ENCODE measurements at places on chromosomes 3 and 15.

DNA sequence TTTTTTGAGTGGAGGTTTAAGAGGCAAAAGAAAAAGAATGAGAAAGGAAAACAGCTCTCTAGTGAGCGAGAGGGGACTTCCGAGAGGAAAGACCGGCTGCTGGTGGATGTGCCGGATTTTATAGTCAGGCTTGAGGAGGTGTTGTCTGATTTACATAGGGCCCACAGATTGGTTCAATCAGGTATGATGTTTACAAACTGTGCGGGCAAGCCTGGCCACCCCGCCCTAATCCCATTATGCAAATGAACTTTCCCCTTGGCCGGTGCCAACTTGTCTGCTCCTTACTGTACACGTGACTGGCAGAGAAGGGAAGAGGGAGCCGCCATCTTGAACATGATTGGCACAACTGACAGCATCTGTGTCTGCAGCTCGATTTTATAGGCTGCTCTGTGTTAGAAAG lies 44.7 kb downstream of the FAM43A start:
- DNase-seq = no peak

DNA sequence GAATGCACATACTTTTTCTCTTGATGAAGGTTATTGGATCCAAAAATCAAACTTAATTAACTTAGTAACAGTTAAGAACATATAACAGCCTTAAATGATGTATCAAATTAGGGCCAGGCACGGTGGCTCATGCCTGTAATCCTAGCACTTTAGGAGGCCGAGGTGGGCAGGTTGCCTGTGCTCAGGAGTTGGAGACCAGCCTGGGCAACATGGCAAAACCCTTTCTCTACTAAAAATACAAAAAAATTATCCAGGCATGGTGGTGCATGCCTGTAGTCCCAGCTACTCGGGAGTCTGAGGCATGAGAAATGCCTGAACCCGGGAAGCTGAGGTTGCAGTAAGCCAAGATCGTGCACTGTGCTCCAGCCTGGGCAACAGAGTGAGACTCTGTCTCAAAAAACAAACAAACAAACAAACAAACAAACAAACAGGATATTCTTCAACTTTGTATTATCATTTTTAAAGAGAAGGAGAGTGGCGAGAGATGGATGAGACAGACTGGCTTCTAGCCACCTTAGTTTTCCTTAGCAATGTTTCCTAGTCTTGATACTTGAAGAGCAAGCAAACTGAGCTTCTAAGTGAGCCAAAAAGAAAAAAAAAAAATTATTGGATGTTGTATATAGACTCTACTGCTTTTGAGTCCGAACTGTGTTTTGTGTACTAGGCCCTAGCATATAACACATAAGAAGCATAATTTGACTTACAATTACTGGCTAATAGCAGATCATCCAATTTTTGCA lies 13.8 kb downstream of the SPRED1 start:
- no peak for DNase-seq

DNA sequence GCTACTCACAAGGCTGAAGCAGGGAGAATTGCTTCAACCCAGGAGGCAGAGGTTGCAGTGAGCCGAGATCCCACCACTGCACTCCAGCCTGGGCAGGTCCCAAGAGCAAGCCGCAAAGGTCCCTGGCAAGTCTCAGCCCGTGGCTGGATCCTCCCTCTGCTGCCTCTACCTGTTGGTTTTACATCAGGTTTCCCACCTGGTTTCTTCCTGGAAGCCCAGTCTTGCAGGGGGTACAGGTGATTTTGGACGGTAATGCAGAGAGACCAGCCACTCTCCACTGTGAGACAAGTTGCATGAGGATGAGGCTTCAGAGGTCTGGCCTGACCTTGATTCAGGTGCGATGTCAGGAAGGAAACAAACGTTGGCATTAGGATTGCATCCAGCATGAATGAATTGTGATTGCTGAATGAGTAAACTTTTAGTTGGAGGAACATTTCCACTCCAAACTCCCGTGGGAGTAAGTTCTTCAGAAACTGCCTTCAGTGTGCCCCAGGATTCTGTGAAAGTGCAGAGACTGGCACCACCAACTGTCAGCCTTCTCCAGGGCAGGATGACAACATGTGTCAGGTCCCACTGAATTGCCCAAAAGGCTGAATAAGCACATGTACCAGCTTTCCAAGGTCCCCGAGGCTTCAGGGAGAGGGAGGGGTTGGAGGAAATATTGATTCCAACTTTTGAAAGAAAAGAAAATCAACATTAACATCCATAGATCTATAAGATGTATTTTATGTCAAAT lies 189.4 kb downstream of the TJP1 start:
- DNase-seq = no peak

DNA sequence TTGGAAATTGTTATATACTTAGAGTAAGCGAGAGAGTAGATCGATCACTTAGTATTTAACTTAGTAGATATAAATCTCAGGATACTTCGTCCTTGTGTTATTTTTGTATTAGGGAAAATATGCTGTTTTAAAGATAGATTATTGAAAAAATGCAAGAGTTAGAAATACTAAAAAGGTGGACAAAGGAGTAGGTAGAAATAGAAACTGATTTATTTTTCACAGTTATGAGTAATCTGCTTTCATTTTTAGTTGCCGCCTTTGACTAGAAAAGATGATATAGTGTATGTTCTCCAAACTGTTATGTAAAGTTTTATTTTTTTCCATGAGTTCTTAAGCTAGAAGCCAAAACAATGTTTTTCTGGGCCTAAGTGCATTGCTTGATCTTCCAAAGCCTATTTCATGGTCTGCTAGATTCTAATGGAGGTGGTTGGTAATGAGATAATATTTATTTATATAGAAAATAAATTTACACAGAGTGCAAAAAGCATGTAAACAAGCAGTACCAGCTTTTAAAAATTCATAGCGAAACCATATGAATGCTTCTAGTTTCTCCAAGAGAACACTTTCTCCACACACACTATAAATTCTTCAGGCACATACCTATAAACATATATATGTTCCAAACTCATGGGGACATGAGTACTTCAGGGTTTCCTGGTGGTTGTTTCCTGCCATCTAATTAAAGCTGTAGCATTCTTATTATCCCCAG lies 61.1 kb downstream of the DIPK2A start:
- DNase-seq = no peak

DNA sequence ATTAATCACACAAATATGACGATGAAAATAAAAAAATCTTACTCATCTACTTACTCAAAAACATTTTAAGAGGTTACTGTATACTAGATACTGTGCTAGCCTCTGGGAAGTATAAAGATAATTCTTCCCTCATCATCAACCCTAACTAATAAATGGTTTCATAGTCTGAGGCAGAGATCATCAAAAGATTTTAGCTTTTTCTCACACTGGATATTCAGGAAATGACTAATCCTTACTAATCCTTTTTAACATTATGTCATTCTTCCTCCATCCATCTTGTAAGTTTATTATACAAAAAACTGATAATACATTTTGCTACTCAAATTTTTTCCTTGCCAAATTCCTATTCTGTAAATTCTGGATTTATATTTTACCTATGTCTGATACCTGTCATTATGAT lies 29.7 kb downstream of the ACAD11 start:
- DNase-seq = no peak

GRCh38 chr3:123695731-123696640 lies 111.1 kb upstream of the HACD2 start:
- DNase-seq = no peak

GRCh38 chr3:159619341-159619885 lies 369.2 kb upstream of the IL12A start:
- DNase-seq = no peak

- DNase-seq = peak; percentile 28
Measured at GRCh38 chr15:100849021-100849854, 30.4 kb upstream of the ALDH1A3 start.

- DNase-seq = no peak
Measured at GRCh38 chr3:154616298-154616697, 186.3 kb upstream of the GPR149 start.

DNA sequence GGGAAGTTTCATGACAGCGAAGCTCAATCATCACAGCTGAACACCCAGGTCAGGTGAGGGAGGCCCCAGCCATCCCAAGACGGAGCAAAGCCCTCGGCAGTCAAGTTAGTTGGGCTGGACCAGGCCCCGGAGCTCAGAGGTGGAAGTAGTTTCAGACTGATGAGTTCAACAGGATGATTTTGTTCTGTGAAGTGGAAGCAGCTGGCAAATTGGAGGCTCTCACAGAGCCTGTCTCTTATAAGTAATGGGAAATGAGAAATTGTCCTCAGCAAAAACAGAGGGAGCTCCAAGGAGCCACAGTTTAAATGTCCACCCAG lies 245.1 kb downstream of the XXYLT1 start:
- no peak for DNase-seq

DNA sequence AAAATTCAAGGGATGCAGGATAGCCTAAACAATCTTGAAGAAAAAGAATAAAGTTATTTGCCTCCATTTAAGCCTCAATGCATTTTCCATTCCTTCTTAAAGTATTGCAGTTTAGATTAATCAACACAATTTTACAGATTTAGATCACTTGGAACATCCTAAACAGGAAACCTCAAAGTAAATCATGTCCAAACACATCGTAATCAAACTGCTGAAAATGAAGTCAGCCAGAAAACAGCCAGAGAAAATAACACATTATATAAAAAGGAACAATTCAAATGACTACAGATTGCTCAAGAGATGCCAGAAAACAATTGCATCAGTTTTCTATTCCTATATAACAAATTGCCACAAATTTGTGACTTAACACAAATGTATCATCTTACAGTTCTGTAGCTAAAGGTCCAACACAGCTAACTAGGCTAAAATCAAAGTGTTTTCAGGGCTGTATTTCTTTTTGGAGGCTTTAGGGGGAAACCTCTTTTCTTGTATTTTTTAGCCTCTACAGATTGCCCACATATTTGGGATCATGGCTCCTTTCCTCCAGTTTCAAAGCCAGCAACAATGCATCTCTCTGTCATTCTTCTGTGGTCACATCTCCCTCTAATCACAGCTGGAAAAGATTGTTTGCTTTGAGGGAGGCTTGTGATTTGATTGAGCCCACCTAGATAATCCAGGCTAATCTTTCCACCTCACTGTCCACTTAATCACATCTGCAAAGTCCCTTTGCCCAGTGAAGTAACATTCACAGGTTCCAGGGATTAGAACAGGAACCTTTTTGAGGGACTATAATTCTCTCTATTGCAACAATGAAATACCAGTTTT lies 543.3 kb upstream of the UBE2E2 start:
- no peak for DNase-seq

Measured in activated CD4-positive, alpha-beta T cell treated with anti-CD3 and anti-CD28 coated beads for 24 hours (primary cell).